ENCODE measurements at places on chromosomes 11 and 22. TPM values are rescaled to one million over a fixed set of nuclear protein-coding genes. Genes with fewer than 3 reads are reported as not detected.

Gene PATE2
- 0.82 TPM for total RNA-seq

Gene OR9G4
- total RNA-seq: not detected

Gene CASP5
- total RNA-seq: not detected

Gene NRIP3
- 24.9 TPM for total RNA-seq

Gene TMEM109
- 9.4 TPM for total RNA-seq

Gene OR4A15
- not detected for total RNA-seq

Gene SLC22A8
- 1.2 TPM for total RNA-seq

Gene TH
- 0.82 TPM for total RNA-seq

Gene PLAAT5
- 2.4 TPM for total RNA-seq

Gene MS4A3
- 0.41 TPM for total RNA-seq
